Stimulated activated CD4-positive, alpha-beta T cell treated with anti-CD3 and anti-CD28 coated beads, Interleukin-12 subunit alpha, Interleukin-12 subunit beta, amount 100 ng/mL, for 48 hours (primary cell): ENCODE measurements at places on chromosomes 13 and 19.

DNA sequence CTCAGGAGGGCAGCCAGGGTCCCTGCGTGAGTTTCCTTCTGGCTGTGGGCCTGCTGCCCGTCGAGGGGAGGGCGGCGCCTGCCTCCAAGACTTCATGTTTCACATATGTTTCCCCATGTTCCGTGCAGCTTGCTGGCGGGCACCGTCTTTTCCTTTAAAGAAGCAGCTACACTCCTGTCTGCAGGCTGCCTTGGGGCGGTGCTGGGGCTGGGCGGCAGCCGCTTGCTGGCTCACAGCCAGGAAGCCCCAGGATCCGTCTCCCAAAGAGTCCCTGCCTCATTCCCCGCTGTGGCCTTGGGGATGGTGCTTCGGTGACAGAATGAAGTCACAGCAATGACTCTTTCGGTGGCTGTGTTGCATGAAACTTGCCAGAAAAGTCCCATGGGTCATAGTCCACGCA is 24.9 kb downstream of the PIAS4 start:
- DNase-seq: no peak

- no peak for DNase-seq
These were observed 98.3 kb downstream of the SLITRK6 start for GRCh38 chr13:85700906-85701305.

DNA sequence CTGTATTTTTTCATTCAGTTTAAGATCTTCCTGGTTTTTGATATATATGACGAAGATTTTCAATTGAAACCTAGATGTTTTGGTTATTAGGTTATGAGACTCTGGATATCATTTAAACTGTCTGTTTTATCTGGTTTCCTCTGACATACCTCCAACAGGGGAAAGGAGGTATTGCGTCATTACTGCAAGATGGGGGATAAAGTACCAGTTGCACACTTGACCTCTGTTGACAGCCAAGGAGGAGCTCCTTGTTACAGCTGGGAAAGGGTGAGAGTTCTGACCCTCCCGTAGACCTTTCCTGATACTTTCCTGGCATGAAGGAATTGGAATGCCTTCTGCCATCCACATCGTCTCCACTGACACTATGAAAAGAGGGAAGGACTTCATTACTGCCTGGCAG is 82.0 kb upstream of the SHISA2 start:
- no peak for DNase-seq

GRCh38 chr19:15902254-15902653 is 4.4 kb upstream of the CYP4F2 start:
- no peak for DNase-seq

GRCh38 chr13:26459276-26460131 is 98.0 kb upstream of the WASF3 start:
- DNase-seq: no peak

DNA sequence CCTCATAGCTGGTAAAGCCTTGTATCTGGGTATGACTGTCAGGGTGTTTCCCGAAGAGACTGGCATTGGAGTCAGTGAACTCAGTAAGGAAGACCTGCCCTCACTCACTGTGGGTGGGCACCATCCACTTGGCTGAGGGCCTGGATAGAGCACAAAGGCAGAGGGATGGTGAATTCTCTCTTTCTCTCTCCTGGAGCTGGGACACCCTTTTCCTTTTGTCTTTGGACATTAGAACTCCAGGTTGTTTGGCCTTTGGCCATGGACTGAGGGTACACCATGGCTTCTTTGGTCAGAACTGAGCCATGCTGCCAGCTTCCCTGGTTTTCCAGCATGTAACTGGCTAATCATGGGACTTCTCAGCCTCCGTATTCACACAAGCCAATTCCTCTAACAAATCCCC is 4.6 kb upstream of the CEACAM1 start:
- no peak for DNase-seq

- no peak for DNase-seq
These were observed 18.9 kb downstream of the ARID3A start for GRCh38 chr19:944663-945241.

GRCh38 chr13:33968520-33969507 is 150.9 kb downstream of the RFC3 start:
- DNase-seq: no peak

GRCh38 chr13:90867336-90867683 is 480.2 kb upstream of the MIR17HG start:
- DNase-seq: no peak

GRCh38 chr13:87906411-87906810 is 235.2 kb downstream of the SLITRK5 start:
- no peak for DNase-seq

DNA sequence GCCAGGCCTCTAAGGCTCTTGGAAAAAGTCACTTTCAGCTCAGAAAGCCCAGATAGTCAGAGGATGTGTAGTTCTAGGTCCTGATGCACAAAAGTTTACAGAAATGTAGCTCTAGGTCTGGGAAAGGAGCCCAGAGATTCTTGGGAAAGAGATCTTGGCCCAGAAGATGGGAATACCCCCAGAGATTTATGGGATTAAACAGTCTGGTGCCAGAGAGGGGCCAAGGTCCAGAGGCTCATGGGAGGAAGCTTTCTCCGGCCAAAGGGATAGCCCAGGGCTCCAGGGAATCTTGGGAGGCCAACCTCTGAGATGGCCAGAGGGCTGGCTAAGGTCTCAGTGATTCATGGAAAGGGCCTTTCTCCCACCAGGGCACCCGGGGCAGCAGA is 15.2 kb downstream of the BCAT2 start:
- no peak for DNase-seq

DNA sequence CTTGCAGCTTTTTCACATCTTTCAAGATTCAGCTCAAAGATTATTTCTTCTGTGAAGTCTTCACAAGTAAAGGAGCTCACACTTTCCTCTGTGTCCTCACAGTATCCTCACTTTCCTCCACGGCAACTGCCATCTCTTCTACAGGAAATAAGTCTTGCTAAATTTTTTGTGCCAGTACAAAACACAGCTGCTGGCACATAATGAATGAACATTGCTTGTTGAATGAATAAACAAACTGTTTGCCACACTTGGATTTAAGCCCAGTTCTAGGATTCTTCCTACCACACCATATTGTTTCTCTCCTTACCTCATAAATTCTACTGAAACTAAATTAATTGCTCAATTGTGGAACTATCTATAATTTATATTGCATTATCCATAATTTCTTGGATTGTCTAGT is 59.5 kb downstream of the RAP2A start:
- no peak for DNase-seq

DNA sequence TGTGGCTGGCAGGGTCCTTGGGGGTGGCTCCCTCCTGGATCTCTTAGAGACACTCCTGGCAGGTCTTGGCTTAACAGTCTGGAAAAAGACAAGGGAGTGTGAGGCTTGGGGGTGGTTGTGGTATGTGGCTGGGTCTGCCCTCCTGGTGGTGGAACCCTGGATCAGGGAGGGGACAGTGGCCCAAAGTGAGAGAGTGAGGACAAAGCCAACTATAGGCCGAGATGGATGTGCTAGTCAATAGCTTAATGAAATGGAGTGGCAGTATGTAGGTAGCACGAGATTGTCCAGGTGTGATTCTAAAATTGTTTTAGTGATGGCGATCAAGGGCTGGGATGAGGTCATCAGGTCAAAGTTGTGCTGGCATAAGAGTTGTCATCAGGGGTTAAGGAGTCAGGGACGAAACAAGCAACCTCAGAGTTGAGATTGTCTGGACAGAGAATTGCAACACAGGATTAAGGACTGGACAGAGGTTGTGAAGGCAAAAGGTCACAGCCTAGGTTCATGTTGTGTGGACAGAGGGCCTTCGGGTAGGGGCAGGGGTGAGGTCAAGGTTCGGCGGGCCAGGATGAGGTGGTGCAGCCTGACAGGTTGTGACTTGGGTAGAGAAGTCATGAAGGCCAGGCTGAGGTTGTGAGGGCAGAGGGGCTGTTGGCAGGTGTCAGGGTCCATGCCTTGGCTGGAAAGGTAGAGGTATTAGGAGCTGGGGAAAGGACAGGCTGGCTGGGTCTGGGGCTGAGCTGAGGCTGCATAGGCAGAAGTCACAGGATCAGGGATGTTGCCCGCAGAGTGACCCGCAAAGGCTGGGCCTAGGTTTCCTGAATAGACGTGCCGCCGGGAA is 4.5 kb upstream of the RASAL3 start:
- DNase-seq: no peak

GRCh38 chr19:53912653-53913052 is 3.6 kb downstream of the CACNG7 start:
- no peak for DNase-seq

GRCh38 chr19:13689085-13689484 is 75.2 kb upstream of the MRI1 start:
- DNase-seq: no peak

- peak; percentile 36 for DNase-seq
These were observed 28.0 kb upstream of the KBTBD7 start for GRCh38 chr13:41222259-41222852.

GRCh38 chr19:38251564-38252051 is 4.6 kb downstream of the PPP1R14A start:
- no peak for DNase-seq

DNA sequence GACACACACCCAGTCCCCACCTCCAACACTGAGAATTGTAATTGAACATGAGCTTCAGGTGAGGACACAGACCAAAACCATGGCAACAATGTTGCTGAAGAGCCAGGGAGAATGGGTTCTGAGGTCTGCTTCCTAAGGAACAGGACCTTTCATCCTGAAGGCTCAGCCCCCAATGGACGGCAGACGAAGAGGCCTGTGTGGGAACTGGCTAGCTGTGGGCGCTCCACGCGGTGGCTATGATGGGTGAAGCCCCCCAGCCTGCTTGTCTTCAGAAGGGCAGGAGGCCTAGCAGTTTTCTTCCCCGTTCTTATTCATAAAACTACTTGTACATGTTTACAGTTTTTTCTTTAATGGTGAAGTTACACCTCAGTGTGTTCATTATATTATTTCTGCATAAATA is 136.1 kb upstream of the SPACA7 start:
- DNase-seq: no peak

- no peak for DNase-seq
These were observed 1326.9 kb upstream of the MIR17HG start for GRCh38 chr13:90020536-90021070.

DNA sequence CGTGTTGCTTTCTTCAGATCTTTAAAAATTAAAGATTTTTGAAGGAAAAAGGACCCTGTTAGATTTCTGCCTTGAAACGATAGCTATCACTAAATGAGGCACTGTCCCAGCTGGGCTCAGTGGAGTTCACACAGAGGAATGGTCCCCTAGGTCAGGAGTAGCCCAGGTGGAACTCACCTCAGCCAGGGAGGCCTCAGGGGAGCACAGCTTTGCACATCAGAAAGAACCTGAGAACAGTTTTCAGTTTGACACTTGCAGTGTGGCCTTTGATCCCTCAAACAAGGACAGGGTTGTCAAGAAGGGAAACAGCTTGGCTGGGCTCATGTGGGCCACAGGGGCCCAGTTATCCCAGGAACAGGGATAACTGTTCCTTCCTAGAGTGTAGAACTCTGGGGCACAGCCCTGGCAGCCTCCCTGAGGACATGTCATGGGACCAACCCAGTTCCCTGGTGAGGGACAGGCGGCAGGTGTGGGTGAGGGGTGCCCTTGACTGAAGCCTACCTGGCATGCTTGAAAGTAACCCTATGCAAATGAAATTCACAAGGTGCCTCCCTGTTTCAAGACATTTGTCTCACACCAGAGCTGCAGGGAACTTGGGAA is 59.4 kb downstream of the CHST8 start:
- no peak for DNase-seq

GRCh38 chr13:23344931-23345595 is 88.4 kb downstream of the SACS start:
- no peak for DNase-seq

GRCh38 chr13:31214435-31214834 is 14.7 kb downstream of the B3GLCT start:
- DNase-seq: no peak

DNA sequence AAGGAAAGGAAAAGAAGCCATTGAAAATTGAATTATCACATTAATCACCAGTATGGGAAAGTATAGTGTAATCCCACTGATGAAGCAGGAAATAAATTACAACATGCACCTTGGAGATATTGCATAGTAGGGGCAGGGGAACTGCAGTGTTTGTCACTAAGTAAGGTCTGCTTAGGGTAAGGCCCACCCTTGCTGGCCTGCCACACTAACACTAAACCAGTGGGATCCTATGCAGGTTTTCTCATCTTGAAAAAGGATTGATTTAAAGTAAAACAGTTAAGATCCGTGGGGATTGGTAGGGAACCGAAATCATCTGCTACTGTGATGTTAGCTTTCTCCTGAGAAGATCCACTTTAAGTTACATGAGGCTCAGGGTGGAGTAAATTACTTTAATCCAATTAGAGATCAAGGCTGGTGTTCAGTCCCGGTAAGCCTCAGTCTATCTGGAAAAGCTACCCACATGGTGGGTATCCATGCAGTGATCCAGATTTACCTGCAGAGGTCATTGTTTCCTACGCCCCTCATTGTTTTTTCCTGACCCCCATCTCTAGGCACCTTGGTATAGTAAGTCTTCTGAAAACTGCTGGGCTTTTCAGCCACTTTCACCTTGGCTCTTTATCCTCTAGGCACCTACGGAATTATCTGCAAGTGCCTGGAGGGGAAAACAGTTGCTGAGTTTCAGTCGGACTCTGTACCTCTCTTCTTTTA is 1014.9 kb upstream of the ATXN8OS start:
- DNase-seq: no peak

GRCh38 chr19:54024660-54025059 is 33.2 kb downstream of the CACNG6 start:
- no peak for DNase-seq

- no peak for DNase-seq
These were observed 15.7 kb downstream of the FEM1A start for GRCh38 chr19:4807188-4807587.

DNA sequence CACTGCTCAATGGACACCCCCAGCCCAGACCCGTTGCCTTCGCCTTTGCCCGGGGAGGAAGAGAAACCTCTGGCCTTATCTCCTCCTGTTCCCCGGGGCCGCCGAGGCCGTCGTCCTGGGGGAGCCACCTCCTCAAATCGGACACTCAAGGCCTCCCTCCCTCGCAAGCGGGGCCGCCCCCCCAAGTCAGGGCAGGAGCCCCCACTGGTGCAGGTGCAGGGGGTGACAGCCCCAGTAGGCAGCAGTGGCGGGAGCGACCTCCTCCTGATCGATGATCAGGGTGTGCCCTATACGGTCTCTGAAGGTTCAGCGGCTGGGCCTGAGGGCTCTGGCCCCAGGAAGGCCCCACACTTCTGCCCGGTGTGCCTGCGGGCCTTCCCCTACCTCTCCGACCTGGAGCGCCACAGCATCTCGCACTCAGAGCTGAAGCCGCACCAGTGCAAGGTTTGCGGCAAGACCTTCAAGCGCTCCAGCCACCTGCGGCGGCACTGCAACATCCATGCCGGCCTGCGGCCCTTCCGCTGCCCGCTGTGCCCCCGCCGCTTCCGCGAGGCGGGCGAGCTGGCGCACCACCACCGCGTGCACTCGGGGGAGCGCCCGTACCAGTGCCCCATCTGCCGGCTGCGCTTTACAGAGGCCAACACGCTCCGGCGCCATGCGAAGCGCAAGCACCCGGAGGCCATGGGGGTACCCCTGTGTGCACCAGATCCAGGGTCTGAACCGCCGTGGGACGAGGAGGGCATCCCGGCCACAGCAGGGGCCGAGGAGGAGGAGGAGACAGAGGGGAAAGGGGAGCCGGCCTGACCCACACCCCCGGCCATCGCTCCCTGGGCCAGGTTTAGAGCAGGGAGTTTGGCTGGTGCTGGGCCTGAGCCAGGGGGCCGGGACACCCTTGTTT is 2.3 kb downstream of the ZNF524 start:
- no peak for DNase-seq

GRCh38 chr19:34666200-34666957 is 10.6 kb downstream of the SCGB2B2 start:
- DNase-seq: no peak

- DNase-seq: no peak
These were observed 6.4 kb downstream of the PGLS start for GRCh38 chr19:17517898-17518297.
